ENCODE measurements at places on chromosomes 5 and 9.

DNA sequence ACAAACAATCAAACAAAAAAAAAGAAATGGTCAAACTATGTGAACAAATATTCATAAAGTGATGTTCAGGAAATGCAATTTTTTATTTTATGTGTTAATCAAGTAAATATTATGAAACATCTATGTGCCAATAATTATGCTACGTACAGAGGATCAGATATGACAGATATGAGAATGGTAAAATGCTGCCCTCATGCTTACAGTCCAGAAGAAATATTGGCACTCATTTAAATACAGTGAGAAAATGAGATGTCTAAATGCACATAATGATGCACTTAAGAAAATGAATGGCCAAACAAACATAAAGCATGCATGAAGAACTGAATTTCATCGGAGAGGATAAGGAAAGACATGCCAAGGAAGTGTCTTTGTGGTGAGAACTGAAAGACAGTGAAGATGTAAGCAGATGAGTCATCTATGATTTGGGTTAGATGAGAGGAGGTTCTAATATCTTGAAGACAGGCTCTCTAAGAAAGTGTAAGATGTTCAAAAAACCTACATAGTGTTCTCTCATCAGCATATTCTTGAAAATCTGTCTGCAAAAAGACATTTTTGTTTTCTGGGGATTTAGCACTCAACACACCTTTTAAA lies 1231.1 kb upstream of the ACO1 start:
- DNase-seq = no peak

DNA sequence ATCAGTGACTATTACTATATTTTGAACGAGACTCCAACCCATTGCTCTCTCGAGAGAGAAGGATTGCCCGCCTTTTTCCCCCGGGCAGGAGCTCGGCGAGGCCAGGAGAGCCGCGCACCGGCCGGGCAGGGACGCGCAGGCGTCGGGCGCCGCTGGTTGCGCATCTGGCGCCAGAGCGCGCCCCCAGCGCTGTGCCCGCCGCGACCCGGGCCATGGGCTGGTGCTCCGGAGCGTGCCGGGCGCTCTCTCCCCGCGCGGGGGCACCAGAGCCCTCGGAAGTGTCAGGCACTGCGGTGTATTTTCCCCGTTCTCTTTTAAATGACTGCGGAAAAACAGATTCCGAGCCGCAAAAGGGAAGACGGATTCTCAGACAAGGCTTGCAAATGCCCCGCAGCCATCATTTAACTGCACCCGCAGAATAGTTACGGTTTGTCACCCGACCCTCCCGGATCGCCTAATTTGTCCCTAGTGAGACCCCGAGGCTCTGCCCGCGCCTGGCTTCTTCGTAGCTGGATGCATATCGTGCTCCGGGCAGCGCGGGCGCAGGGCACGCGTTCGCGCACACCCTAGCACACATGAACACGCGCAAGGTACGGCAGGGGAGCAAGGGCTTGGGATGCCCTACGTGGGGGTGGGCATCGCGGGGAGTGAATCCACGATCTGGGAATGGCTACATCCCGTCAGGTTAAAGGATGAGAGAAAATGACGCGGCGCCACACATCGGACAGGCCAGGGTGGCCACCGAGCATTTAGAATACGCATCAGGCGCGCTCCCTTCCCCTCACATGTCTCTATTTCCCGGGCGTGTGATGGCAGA lies 1.1 kb upstream of the NTRK2 start:
- DNase-seq = no peak

GRCh38 chr9:6829536-6829935 lies 71.8 kb downstream of the KDM4C start:
- DNase-seq = no peak

- DNase-seq = no peak
Observed at GRCh38 chr5:113900816-113901215, 387.3 kb downstream of the YTHDC2 start.

GRCh38 chr9:121067640-121068039 lies 7.1 kb upstream of the CNTRL start:
- DNase-seq = no peak

All from stimulated activated CD8-positive, alpha-beta memory T cell treated with anti-CD3 and anti-CD28 coated beads, Interleukin-15, amount 100 ng/mL, for 4 hours (primary cell).